H1 (cell line): ENCODE measurements at places on chromosomes 3 and 15.

DNA sequence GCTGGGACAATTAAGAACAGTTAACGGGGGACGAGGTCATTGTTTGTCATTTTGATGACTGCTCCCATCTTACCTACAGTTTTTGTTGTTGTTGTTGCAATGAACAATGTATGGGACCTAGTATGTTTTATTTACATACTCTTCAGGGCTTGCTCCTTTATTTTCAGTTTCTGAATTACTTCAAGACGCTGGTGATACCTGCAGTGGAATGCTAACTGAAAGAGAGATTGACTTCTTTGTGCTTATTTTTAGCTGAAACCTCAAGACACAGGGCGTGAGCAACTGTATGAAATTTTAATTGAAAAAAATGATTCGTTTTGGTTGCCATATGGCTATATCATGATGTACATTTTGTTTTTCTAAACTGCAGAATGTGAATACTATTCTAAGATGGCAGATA is 297.9 kb downstream of the EDEM1 start:
- DNase-seq, result no peak

DNA sequence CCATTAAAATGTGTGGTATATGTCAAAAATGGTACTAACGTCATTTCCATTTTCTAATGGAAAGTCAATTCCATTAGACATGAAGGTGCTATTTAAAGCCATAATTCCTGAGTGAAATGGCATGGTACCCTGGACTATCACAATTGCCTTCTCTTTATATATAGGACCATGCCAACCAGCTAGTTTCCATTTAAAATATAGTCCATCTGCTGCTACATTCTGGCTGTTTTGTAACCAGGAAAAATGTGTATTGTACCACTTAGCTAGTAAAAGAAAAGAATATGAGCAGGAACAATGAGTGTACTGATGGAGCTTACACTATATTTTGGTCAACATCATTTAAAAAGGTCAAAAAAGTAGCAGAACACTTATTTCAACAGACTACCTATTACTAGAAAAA is 30.4 kb upstream of the HDC start:
- no peak for DNase-seq

GRCh38 chr3:113228498-113229286 is 17.3 kb downstream of the BOC start:
- DNase-seq, result no peak

DNA sequence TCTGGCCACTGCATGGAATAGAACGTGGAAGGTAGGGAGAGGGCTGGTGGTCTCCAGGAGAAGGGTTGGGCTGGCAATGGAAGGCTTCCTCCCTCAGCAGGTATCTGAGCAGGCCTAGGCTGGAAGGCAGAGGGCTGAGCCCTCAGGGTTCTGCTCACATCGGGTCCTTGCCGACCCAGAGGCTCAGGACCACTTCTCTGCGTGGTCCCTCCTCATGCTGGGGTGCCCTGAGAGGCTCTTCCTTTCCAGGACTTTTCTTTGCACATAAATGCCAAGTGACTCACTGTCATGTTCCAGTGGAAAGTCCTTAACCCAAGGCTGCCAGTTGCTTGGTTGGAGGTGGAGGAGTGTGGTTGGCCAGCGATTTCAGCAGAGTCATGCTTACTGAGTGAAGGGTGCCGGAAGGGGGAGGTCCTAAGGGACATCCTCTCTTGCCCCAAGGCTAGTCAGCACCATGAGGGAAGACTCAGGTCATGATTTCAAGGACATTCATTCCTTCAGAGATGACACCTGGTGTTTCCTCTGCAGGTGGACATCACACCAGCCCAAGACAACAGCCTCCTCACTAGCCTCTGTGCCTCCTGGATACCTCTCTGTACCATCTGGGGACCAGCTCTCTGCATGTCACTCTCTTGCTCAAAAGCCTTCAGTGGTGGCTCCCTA is 8.2 kb downstream of the SLC6A6 start:
- DNase-seq, result no peak

- no peak for DNase-seq
Measured at GRCh38 chr3:169914321-169914720, 2.9 kb downstream of the SAMD7 start.

DNA sequence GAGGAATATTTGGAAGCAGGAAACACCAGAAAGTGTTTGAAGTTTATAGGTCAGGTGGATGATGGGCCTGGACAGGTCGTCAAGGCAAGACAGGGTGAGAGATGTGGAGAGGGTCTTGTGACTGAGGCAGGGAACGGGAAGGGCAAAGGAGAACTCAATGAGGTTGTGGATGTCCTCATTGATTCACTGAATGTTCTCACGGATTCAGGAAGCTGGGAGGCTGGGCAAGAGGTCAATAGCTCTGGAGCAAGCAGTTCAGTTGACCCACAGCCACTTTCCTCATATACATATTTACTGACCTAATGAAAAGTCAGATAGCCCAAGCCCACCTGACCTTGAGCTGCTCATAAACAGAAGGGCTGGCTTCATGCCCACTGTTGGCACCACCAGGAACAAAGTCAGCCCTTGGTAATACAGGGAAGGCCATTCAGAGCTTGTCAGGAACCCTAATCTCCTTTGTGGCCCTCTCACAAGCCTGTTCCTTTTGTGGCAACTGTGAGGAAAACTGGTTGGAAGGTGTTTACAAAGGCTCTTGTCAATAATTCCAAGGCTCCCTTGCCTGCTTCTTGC is 31.6 kb downstream of the ARRDC4 start:
- no peak for DNase-seq

- DNase-seq, result no peak
Measured at GRCh38 chr3:141067206-141067974, 16.2 kb downstream of the SPSB4 start.

GRCh38 chr15:66030650-66031049 is 161.4 kb downstream of the RAB11A start:
- DNase-seq, result no peak

DNA sequence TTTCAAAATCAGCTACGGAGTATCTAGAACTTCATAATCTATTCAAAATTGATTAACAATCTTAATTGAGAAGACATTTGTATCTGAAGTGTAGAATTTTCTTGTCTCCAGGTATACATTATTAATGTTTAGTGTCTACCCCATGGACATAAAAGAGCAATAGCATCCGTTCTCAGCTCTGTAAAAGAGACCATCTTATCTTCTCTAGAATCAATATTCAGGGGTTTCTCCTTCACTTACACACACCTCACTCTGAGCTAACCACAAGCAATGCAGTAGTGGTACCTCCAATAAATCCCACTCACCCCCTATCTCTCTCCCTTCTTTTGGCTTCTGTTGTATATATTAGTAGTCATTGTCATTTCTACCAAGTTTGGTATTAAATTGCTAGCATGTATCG is 16.2 kb downstream of the MBNL1 start:
- DNase-seq, result no peak

DNA sequence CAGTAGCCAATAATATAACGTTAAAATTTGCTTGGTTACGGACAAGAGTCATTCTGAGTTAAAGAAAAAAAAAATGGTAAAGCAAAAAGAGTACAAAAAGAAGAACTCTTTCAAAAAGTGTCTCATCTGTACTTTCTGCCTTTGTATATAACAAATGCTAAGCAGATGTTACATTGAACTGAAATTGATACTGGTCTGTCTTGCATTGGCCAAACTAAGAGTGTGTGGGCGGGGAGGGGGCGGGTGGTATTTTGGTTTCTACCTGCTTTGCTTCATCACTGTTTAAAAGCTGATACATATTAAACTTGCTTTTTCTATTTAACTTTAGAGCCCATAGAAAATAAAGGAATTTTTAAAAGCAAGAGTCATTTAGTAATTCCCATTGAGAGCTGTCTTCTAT is 215.0 kb upstream of the THBS1 start:
- no peak for DNase-seq

DNA sequence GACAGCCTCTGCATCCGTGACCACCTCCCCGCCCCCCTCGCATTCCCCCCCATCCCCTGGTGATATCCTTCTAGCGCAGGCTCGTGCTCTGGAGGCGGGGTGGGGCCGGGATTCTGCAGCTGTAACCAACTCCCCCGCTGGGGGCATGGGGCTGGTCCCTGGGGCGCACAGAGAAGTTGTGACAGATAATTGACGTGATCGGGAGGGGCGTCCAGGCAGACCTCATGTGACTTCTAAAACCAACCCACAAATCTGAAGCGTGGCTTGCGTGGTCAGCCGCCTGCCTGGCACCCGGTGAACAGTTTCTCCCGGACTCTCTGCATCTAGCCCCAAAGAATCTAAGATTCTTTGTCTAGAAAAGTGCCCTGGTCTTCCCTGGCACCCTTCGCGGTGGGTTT is 100.6 kb upstream of the IGF1R start:
- peak; percentile 58 for DNase-seq

DNA sequence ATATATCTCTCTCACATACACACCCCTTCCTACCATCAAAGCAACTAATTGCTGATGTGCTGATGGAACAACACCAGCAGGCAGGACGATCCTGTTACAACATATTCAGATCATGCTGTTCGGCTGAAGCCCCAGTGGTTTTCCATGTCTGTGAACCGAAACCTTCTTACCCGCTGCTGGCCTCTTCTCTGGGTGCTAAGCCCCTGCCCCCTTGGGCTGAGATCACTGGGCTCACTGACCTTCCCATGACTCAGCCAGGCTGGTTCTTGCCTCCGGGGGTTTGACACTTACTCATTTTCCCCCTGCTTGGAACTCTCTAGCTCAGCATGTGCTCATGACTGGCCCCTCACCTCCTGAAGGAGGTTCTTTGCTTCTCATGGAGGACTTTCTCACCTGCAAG is 122.0 kb upstream of the RGMA start:
- DNase-seq, result no peak

- no peak for DNase-seq
Measured at GRCh38 chr3:30232142-30232541, 374.3 kb upstream of the TGFBR2 start.

- no peak for DNase-seq
Measured at GRCh38 chr3:170724599-170725280, 138.9 kb upstream of the SLC7A14 start.

DNA sequence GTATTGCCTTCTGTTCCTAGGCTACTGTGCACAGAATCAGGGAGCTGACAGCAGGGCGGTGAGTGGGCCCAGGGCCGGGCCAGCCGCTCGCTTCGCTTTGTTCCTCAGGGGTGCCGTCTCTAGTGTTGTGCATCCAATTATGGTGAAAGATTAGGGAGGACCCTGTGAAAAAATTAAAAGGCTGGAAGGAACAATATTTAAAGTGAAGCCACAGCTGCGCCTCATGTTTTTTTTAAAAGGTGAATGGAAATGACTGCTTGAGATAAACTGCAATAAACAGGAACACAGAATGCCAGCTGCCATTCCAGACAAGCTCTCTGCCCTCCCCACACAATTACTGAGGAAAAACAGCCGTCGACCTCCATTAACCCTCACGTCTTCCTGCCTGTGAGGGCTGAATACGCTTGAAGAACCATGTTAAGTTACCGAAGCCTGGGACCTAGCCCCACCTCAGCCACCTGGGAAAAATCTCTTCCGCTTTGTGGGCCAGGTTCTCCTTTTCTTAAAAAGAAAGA is 132.0 kb upstream of the IL12A start:
- DNase-seq, result no peak

GRCh38 chr15:82539691-82540054 is 584 bp downstream of the RPS17 start:
- DNase-seq, result no peak

- no peak for DNase-seq
Measured at GRCh38 chr3:144496141-144496835, 524.7 kb downstream of the DIPK2A start.

GRCh38 chr3:187982142-187982541 is 171.8 kb upstream of the LPP start:
- DNase-seq, result no peak

DNA sequence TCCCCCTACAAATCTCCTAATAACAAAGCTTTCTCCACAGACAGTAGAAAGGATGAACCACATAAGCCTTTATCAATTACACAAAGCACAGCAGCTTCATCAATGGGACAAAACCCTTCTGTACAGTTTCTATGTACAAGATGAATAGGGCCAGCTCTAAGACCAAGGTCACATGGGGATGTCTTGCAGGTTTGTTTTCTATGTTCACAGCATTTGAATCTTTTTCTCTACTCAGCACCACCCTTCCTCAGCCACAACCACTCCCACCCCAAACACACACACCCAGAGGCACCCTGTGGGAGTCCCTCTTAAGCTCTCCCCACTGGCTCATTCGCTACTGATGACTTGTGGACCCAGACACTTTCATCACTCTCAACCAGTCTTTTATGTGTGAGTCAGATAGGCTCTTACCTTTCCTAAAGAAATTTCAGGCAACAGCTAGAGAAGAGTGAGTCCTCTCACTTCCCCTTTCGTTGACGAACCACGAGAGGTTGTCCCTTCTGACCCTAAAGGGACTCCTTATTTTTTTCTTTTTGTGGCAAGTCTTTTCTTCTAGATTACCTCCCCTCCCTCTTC is 57.9 kb downstream of the ARHGAP31 start:
- no peak for DNase-seq

- no peak for DNase-seq
Measured at GRCh38 chr3:16506884-16507577, 6.5 kb downstream of the RFTN1 start.

DNA sequence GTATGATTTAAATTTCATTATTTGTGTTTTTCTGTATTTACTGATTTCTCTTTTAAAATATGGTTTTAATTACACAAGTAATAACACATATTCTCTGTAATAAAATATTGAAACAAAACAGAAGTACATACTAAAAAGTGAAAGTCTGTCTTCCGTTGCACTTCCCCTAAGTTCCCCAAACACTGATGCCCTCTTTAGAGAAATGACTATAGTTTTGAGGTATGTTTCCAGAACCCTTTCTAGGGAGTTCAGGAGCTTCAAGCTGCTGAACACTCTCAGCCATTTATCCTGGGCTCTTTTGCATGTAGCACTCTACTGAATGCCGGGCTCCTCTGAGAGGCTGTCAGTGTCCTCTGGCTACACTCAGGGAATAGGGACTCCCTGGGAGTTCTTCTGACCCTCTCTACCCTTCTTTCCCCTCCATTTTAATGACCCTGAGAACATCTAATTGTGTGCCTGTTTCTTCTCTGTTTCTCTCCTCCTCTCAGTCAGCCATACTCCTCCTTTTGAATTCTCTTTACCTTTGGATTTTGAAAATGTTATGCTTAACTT is 60.4 kb upstream of the KCNAB1 start:
- DNase-seq, result no peak

- no peak for DNase-seq
Measured at GRCh38 chr3:118412503-118412902, 622.1 kb downstream of the IGSF11 start.

DNA sequence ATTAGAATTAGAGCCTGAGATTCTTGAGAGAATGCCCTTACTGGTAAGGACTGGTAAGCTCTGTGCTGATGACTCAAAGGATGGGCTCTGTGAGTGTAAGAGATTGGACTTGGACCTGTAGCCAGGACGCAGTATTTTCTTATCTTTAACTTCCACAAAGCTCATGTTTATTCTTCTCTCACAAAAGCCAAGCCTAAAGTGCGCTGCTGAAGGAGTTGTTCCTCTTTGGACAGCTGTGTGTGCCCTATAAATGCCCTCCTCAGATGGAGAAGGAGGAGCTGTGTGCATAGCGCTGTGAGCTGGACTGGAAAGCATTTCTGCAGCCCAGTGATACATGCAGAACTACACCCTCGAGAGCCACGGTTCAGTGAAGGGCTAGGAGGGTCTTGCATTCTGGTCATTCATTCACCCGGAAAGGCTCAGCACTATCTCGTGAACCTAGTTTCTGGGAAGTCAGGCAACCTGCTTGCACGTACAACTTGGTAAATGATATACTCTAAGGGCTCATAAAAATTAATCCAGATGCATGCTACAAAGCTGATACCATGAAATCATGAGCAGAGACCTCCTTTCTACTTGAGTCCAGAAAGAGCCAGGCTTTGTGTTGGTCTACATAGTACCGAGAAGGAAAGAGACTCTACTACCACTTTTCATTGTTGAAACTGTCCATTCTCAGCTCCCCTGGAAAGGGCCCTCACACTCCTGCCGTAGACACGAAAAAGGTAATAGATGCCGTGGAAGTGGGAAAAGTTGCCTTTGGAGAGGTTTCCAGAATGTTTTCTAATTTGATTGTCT is 103.0 kb upstream of the TBL1XR1 start:
- no peak for DNase-seq
